Type B pancreatic cell (in vitro differentiated cells): ENCODE measurements at places on chromosomes 13 and 19. TPM values are rescaled to one million over a fixed set of nuclear protein-coding genes. Genes with fewer than 3 reads are reported as not detected.

PDX1 gene
- 7.1 and 16.2 TPM in 2 replicates for total RNA-seq

SIRT6 gene
- total RNA-seq = 26.7 and 29.2 TPM in 2 replicates

GRCh38 chr13:112647256-112647655 is 42.6 kb upstream of the ATP11A start:
- H3K27ac ChIP-seq = no peak overlapping the region
- H3K4me3 ChIP-seq = no peak overlapping the region
- peaks cover 5% of the 10 kb centered on the region for H3K27me3 ChIP-seq
- H3K36me3 ChIP-seq = no peaks in the 10 kb centered on the region
- peaks cover 10% of the 10 kb centered on the region for H3K4me1 ChIP-seq

- H3K36me3 ChIP-seq = no peaks in the 10 kb centered on the region
- H3K27me3 ChIP-seq = peaks cover 3% of the 10 kb centered on the region
- DNase-seq = no peak
- no peak overlapping the region for H3K27ac ChIP-seq
- no peak overlapping the region for H3K4me3 ChIP-seq
Measured at GRCh38 chr13:40271271-40271885, 395.1 kb downstream of the FOXO1 start.

GRCh38 chr13:100517728-100518127 is 70.9 kb downstream of the GGACT start:
- no peak for DNase-seq
- H3K27ac ChIP-seq = no peak overlapping the region
- peaks cover 4% of the 10 kb centered on the region for H3K36me3 ChIP-seq

DNA sequence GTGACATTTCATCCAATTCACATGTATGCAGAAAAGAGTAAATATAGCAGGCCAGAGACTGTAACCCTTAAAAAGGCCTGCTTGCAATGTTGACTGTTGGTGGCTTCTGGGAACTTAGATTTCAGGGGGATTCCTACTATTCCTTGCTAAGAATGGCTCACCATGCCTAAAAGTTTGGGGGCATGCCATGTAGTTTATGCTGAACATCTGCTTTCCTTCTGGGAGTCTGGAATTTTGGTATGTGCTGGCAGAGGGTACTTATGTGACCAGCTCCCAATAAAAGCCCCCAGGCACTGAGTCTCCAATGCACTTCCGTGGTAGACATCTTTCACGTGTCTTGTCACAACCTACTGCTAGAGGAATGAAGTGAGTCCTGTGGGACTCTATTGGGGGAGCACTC is 88.4 kb upstream of the PCDH8 start:
- peaks cover 30% of the 10 kb centered on the region for H3K27me3 ChIP-seq
- H3K27ac ChIP-seq = no peak overlapping the region
- H3K4me1 ChIP-seq = peaks cover 18% of the 10 kb centered on the region
- H3K4me3 ChIP-seq = no peak overlapping the region
- no peaks in the 10 kb centered on the region for H3K36me3 ChIP-seq

DNA sequence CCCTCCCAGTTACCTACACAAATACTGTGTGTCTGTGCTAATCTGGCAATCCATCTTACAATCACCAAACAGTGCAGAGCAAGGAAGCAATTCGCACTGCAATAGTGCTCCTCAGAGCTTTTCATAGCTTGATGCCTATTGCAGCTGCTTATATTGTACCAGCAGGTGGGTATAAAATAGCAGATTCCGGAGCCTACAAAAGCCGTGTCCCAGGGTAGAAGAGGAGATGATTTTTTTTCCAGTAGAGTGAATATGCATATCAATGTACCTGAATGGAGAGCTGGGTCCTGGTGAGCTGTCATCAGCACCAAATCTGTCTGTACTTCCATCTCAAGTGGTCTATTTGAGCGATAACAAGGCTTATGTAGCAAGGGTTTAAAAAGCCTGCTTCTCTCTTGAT is 668.4 kb downstream of the DIAPH3 start:
- no peak overlapping the region for H3K4me3 ChIP-seq
- peaks cover 23% of the 10 kb centered on the region for H3K4me1 ChIP-seq
- H3K27ac ChIP-seq = no peak overlapping the region
- H3K36me3 ChIP-seq = no peaks in the 10 kb centered on the region
- no peak for DNase-seq

DNA sequence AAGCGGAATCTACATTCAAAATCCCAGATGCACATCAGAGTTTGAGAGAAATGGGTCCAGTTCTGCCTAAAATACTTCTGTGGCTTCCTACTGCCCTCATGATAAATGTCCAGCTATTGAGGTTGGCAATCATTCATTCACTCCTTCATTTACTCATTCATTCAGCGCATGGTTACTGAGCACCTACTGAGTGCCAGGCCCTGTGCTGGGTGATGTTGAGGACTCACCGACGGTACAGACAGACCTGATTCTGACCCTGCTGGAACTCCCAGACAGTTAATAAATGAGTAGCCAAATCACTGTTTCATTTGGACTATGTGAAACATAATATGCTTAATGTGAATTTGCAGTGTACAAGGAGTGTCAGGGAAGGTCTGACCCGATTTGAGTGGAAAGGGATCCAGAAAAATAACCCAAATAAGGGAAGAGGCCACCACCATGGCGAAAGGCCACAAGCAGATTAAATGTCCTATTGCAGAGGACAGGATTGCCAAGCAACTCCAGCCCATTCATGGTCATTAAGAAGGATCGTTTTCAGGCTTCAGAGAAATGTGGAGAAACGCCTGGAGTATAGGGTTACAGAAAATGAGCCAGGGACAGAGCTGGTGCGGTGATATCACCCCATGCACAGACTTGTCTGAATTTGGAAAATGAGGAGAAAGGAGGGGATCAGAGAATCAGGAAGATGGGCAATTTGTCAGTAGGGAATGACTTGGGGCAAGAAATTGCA is 20.5 kb downstream of the DYRK1B start:
- no peaks in the 10 kb centered on the region for H3K36me3 ChIP-seq
- no peak overlapping the region for H3K4me3 ChIP-seq
- H3K27ac ChIP-seq = peak overlapping the region; percentile 1
- H3K27me3 ChIP-seq = no peaks in the 10 kb centered on the region
- peaks cover 7% of the 10 kb centered on the region for H3K4me1 ChIP-seq
